ENCODE measurements at places on chromosomes 1 and 21. TPM values are rescaled to one million over a fixed set of nuclear protein-coding genes. Genes with fewer than 3 reads are reported as not detected.

DNA sequence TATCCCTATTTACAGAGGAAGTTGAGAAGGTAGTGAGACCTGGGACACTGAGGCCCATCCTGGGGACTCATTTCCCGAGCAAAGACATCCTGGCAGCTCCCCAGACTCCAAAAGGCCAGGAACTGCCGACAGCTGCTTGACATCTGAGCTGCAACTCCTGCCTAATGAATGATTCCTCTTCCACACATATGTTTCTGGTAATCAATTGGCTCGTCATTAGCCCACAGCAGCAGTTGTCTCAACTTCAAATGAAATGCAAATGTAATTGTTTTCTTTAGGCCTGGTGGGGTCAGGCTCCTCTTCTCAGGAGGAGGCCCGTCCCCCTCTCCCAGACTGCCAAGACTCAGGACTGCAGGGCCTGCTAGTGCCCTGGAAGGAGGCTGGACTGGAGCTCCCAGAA lies 61.8 kb upstream of the DISP3 start:
- ATAC-seq, result no peak

- no peak for ATAC-seq
These were observed 281.3 kb downstream of the VAV3 start for GRCh38 chr1:107683683-107684082.

DNA sequence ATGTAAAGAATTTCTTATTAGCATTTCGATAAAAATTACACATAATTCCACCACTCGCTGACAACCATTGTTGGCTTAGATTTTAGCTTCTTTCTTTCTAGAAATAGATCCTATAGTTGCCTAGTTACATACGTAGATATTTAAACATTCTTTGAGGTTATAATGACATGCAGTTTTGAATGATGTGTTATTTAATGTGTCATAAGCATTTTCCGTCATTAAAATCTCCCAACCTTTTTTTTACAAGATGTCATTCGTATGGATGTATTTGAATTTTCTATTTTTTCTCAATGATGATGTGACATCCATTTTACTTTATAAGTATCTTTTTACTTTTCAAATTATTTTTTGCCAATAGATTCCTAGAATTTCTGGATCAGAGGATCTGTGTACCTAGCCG lies 44.7 kb downstream of the SLC37A1 start:
- ATAC-seq, result no peak

DNA sequence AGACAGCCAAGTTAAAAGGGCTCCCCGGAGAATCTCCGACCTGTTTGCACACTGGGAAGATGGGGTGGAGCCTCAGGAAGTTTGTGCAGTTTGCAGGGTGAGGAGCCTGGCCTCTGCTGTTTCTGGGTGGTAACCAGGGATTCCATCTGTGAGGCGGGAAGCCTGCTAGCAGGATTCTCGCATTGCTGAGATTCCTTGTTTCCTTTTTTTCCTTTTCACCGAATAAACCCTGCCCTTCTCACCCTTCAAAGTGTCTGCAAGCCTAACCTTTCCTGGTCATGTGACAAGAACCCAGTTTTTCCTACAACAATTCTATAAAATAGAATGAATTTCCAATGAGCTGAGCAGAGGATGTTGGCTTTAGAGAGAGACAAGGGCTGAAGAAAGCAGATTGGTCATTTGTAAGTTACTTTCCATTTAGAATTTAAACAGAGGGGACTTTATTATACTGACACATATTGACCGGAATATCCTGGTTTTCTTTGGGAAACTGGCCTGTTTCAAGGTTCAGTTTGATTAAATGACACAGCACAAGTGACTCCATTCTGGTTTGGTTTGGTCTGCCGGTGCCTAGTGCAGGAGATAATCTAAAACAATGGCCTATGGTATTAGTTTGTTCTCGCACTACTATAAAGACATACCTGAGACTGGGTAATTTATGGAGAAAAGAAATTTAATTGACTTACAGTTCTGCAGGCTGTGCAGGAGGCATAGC lies 48.7 kb upstream of the DNAH14 start:
- ATAC-seq, result no peak

DNA sequence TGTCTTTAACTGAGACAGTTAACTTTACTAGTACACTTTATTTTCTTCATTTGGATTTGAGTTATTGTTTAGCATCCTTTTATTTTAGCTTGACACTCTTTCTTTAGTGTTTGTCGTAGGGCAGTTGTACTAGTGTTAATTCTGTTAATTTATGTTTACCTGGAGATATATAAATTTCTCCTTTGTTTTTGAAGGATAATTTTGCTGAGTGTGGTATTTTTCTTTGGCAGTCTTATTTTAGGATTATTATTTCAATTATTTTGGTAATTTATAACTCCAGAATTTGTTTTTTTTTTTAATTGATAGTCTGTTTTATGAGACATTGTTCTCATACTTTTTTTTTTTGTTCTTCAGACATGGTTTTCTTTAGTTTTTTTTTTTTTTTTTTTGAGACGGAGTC lies 73.8 kb upstream of the CHODL start:
- ATAC-seq, result no peak

- ATAC-seq, result no peak
These were observed 256.8 kb upstream of the NFIA start for GRCh38 chr1:60825593-60825992.

DNA sequence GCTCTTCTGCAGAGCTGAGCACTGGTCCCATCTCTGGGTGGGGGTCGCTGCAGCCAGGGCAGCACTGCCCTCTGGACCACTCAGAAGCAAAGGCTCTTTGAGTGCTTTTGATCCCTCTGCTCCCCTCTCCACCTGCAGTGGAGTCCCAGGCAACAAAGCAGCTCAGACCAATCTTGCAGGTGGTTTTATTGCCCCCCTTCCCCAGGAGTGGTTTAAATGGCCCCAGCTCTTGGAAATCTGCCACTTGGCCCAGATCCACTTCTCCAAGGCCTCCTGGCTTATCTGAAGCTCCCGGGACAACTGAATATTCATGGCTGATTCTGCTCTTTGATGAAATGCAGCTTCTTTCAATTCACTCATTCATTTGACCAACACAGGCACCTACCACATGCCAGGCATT lies 2.7 kb downstream of the STUM start:
- ATAC-seq, result no peak

- no peak for ATAC-seq
These were observed 138.4 kb downstream of the RHOU start for GRCh38 chr1:228873709-228874108.

GRCh38 chr1:175901076-175901836 lies 157.9 kb upstream of the TNR start:
- ATAC-seq, result no peak

GRCh38 chr21:37753122-37753599 lies 163.1 kb downstream of the KCNJ6 start:
- no peak for ATAC-seq

- no peak for ATAC-seq
These were observed 64.2 kb downstream of the FCRL5 start for GRCh38 chr1:157488156-157488555.

Gene RORC
- total RNA-seq, result 39.5 TPM

Gene KRTAP13-2
- total RNA-seq, result not detected

Gene NBPF10
- 3.1 TPM for total RNA-seq

Gene NTMT2
- total RNA-seq, result not detected

Gene C1orf116
- total RNA-seq, result not detected

Gene RGS1
- 64.7 TPM for total RNA-seq
